ENCODE measurements at places on chromosomes 1 and 21. TPM values are rescaled to one million over a fixed set of nuclear protein-coding genes. Genes with fewer than 3 reads are reported as not detected.

CD5L gene
- not detected for total RNA-seq

KCNA3 gene
- 15.5 TPM for total RNA-seq

NBPF11 gene
- 5.6 TPM for total RNA-seq

ID3 gene
- total RNA-seq, result 70.4 TPM

SPRR5 gene
- not detected for total RNA-seq

C8A gene
- not detected for total RNA-seq

FMO4 gene
- 1.6 TPM for total RNA-seq

MTARC1 gene
- not detected for total RNA-seq

ENTREP3 gene
- 42.2 TPM for total RNA-seq

All from activated CD8-positive, alpha-beta T cell treated with anti-CD3 and anti-CD28 coated beads for 36 hours (primary cell).